T-helper 17 cell (primary cell): ENCODE measurements at places on chromosomes 11 and 22. TPM values are rescaled to one million over a fixed set of nuclear protein-coding genes. Genes with fewer than 3 reads are reported as not detected.

The PELI3 gene
- 11.3 TPM for total RNA-seq

The TPBGL gene
- 0.42 TPM for total RNA-seq

The CDK2AP2 gene
- 33.8 TPM for total RNA-seq

The GP1BB gene
- 3.5 TPM for total RNA-seq

The TXN2 gene
- total RNA-seq, result 32.3 TPM

The OR4C6 gene
- not detected for total RNA-seq

The ACTN3 gene
- total RNA-seq, result not detected

The UPK3A gene
- 0.37 TPM for total RNA-seq

The NOX4 gene
- not detected for total RNA-seq

The OR4D10 gene
- not detected for total RNA-seq

The RAB36 gene
- 1.1 TPM for total RNA-seq

The MIF gene
- 223 TPM for total RNA-seq

The SLC22A8 gene
- total RNA-seq, result not detected

The KLHL35 gene
- total RNA-seq, result 1.3 TPM
